Fibroblast of skin of abdomen (primary cell): ENCODE measurements at places on chromosomes 2 and 18.

DNA sequence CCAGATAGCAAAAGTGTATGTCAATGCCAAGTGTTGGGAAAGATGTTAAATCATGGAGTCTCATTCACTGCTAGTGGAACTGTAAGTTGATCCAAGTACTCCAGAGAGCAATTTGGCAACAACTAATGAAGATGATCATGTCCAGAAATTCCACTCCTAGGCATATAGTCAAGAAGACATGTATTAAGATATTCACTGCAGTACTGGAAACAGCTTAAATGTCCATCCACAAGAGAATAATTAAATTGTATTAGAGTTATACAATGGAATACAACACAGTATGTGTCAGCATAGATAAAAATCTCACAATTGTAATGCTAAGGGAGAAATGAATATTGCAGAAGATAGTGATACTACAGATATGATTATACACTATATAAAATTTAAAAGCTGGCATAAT, 15.2 kb upstream of the LBH start:
- DNase-seq = peak; percentile 36

GRCh38 chr18:54263904-54264336, 5.4 kb upstream of the POLI start:
- no peak for DNase-seq

GRCh38 chr2:226184940-226185615, 614.5 kb downstream of the IRS1 start:
- DNase-seq = peak; percentile 72

DNA sequence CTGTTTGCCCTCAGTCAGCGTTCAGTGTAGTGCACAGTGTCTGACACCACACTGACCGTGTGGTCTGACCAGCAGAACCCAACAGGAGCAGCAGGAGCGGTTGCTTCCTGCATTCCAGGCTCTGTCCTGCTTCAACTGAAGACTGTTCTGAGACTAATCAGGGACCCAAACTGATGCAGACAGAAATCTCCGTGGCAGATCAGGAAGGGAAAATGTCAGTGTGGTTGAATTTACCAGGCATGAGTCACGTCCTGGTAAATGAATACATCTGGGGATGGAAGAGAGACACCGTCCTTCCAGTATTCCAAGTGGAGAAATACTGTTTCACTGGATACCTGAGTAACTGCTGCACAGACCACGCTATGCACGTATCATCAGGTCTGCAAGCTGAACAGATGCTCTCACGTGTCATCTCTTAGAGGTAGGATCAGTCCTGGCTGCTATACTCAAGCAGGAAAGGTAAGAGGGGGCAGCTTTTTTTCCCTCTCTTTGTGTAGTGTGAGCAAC, 223.6 kb upstream of the EPAS1 start:
- peak; percentile 97 for DNase-seq

DNA sequence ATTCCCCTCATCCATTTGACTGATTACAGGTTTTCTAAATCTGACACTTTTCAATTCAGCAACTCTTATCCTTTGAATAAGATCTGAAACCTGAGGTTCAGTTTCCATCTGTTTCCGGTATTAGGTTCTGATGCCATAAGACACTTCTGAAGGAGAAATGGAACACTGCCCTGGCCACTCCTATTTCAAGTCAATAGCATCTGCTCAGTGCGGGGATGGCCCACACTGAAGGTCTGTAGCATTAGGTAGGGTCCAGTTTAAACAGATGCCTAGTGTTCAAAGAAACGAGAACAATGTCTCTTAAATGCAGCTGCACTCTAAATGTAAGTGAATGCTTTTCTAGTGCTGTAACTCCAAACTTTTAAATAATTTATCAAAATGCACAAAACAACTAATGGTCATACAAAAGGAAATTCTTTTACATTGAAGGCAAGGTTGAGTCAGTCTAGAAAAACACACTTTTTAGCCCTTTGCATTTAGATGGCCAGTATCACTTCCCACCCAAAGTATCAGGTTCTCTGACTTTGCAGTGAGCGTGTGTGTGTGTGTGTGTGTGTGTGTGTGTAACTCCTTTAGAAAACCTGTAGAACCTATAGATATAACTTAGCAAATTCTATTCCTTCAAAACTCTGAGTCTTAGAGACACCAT, 78.2 kb downstream of the STK39 start:
- peak; percentile 43 for DNase-seq

DNA sequence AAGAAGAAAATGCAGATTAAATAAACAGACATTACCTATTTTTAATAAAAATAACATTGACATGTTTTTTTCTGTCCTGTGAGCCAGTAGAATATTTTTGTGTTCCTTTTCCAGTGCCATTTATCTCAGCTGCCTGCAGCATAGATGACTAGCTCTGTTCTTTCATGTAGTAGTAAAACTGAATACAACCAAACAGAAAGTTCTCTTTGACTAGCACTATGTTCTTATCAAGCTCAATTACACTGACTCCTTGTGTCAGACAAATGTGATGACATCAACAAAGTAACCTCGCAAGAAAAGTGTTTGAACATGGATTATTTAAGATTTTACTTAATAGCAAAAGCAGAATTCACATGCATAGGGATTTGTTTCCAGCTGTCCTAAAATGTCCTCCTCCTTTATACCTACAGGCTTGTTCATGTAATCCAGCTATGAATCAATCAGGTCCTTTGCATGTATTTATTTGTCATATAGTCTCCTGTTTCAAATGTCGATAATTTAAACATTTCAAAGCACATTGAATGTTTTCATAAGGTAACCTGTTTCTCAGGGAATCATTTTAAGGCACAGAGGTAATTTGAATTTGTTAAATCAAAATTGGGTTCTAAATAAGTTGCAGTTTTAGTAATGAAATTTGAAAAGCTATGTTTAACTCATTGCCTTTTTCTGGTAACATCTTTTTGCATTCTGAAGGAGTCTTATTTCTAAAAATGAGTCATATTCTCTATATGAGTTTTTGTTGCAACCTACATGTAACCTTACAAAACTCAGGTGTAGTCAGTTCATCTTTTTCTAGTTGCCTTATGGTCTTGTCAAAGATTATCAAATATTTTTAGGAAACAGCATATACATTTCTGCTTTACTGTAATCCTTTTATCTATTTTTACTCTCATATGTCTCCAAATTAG, 215.3 kb upstream of the GULP1 start:
- DNase-seq = no peak

DNA sequence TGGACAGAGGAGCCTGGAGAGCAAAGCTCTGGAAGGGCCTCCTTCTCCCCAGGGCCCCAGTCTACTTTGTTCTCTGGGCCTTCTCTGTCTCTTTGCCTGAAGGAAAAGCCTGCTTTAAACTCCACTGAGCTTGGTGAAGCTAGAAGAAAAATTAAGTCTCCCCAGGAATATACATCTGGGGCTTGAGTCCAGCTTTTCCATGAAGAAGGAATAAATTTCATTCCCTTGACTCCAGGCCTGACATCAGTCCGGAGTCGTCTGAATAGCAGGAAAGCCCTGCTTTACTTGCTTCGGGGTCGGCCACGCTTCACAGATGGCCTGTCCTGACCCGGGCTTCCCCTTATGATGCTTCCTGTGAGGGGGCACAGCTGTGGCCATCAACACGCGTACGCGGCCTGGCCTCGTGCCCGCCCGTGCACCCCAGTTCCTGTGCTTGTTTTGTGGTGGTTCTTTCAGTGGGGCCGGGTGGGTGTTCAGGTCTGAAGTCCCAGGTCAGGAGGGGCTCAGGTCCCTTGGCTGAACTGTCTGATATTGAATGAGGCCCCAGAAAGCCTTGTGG, 73.6 kb downstream of the ACOXL start:
- DNase-seq = no peak

- no peak for DNase-seq
Observed at GRCh38 chr2:227610123-227610522, 4.5 kb downstream of the SCYGR3 start.

- no peak for DNase-seq
Observed at GRCh38 chr2:126707941-126708340, 52.0 kb downstream of the GYPC start.

DNA sequence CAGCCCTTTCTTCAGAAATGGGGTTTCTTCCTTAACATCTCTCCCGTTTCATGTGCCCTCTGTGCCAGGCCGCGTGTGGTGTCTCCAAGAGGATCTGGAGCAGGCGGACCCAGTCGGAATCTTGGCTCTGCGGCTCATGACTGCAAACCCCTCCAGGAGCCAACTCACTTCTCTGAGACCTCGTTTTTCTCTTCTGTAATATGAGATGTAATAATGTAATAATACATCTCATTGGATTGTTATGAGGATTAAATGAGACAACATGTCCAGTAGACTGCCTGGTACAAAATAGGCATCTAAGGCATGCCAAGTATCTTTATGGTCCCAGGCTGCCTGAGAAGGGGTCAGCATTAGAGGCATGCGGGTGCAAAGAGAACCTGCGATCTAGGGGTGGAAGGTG, 221.3 kb upstream of the REV1 start:
- no peak for DNase-seq

GRCh38 chr2:148979919-148980277, 58.6 kb upstream of the LYPD6B start:
- no peak for DNase-seq

DNA sequence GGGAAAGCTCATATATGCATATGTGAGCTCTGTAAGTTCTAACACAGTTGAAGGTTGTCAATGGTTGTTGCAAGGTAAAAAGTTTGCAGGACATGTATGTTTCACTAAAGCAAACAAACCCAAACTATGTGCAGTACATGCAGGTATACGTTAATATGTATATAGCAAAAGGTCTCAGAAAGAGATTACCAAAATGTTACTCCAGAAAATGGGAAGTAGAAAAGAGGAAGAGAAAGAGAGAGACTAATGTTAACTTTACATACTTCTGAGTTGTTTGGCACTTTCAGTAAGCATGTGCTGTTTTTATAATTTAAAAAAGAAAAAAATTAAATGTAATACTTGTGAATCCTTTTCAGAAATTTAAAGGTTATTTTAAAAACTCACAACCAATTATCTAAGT, 32.8 kb upstream of the PEX13 start:
- no peak for DNase-seq

DNA sequence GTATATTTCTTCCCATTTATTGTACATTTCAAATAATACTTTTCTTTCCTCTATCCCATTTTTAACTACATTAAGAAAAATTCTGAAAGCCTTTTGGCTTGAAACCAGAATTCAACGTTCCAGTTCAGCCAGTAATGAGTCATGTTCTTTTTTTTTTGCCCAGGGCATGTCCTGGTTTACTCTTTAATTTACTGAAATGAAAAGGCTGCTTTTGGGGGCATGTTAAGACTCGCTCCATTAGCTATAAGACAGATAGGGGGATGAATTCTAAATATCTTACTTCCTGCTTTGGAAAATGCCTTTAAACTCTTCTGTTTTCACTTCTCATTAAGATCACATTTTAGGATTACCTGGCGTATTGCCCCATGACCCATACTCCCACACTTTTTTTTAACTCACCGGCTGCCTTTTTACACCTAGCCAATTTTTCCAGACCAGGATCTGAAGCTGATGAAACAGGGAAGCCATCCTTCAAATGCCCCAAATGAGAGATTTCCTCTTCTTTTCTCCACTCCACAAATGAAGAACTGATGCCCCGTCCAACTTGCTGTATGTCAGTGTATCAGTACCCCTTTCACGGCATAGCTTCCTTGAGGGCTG, 585 bp downstream of the ABCA12 start:
- DNase-seq = peak; percentile 18

GRCh38 chr18:67932271-67932670, 415.8 kb upstream of the DSEL start:
- DNase-seq = peak; percentile 50

DNA sequence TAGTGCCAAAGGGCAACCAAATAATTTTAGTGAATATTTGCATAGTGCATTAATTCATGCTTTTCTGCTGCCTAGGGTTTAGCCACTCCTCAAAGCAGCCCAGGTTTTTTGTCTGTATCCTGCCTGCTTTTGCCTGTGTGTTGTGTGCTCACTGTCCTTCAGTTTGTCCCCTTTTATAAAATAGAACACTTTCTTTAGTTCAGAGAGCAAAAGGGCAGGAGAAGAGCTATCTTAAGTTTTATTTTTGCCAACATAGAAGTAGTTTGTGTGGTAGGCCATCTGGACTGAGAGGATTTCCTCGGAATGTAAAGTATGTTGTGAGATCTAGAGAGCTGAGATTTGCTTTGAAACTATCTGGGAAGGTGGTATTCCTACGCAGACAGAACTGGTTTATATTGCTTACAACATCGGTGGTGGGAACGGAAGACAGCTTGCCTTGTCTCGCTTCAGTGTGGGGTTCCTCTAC, 64.9 kb downstream of the EML4 start:
- peak; percentile 77 for DNase-seq

GRCh38 chr2:66512626-66513025, 77.7 kb downstream of the MEIS1 start:
- DNase-seq = no peak
